ENCODE measurements at places on chromosomes 16 and 17.

DNA sequence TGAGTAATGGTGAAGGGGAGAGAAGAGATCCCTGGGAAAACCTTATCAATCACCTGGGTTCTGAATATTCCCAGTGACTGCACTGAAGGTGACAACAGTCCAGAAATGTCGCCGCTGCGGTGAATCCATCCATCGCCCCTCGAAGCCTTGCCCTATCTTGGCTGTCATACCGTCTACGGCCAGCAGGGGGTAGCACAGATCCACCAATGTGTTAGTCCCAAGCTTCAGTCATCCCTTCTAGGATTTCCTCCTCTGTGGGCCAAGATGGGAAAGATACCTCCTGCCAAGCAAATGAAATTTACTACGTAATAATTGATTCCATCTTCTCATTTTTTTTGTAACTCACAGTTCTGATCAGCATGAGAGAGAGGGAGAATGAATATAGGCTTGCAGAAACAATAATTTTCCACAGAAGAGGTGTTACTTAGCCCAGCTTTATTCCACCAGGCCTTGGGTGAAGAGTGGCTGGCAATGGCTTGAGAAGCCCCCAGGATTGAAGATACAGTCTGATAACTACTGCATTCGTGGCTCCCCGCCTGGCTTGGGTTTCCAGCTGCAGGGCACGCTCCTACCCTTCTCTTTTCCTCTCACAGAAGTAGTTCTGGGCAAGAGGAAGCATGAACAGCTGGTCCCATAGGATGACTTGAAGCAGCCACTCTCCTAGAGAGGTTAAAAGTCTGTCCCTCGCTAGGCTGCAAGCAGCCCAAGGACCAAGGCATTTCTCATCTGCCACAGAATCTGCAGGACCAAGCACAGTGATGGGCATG lies 2.6 kb upstream of the FMNL1 start:
- no peak overlapping the region for H3K27ac ChIP-seq
- peak; percentile 87 for DNase-seq
- H3K36me3 ChIP-seq: peaks cover 8% of the 10 kb centered on the region

GRCh38 chr17:2462481-2462880 lies 49.2 kb downstream of the METTL16 start:
- no peaks in the 10 kb centered on the region for H3K4me1 ChIP-seq
- H3K27me3 ChIP-seq: no peaks in the 10 kb centered on the region
- no peak overlapping the region for H3K4me3 ChIP-seq
- peaks cover 24% of the 10 kb centered on the region for H3K36me3 ChIP-seq
- no peak for DNase-seq
- no peak overlapping the region for H3K27ac ChIP-seq

DNA sequence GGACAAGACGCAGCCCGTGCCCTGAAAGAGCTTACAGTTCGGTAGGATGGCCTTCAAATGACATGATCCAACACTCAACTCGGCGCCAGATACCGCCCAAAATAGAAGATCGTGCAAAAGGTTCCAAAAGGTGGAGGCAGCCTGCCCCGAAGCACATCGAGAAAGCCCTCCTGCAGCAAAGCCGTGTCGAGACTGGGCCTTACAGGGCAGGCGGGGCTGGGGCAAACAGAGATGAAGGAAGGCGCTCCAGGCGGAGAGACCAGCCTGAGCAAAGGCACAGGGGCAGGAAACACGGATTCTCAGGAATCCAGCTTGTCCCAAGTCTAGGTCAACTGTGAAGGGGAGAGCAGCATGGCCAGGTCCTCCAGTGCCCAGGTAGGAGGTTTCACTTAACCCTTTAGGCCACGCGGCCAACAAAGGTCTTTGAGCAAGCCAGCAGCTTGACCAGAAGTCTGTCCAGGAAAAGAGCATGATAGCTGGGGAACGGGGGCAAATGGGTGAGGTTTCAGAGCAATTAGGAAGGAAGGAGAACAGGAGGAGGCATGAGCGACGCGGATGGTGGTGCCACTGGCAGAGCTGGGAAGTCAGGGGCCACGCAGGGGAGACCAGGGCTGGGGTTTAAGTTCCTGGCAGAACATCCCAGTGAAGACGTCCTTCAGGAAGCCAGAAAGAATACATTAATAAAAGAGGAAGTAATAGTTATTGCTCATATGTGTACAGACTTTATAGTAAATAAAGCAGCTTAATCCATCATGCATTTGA lies 21.2 kb upstream of the EIF1 start:
- H3K27me3 ChIP-seq: no peaks in the 10 kb centered on the region
- H3K4me1 ChIP-seq: peaks cover 24% of the 10 kb centered on the region
- H3K4me3 ChIP-seq: peak overlapping the region; percentile 95
- H3K27ac ChIP-seq: peak overlapping the region; percentile 99

GRCh38 chr17:58086953-58087352 lies 3.7 kb downstream of the DYNLL2 start:
- DNase-seq: no peak
- H3K27ac ChIP-seq: peak overlapping the region; percentile 38
- no peak overlapping the region for H3K4me3 ChIP-seq
- H3K27me3 ChIP-seq: no peaks in the 10 kb centered on the region
- peaks cover 23% of the 10 kb centered on the region for H3K36me3 ChIP-seq

- no peak overlapping the region for H3K27ac ChIP-seq
- H3K4me1 ChIP-seq: peaks cover 12% of the 10 kb centered on the region
- no peak overlapping the region for H3K4me3 ChIP-seq
- no peaks in the 10 kb centered on the region for H3K27me3 ChIP-seq
- peaks cover 3% of the 10 kb centered on the region for H3K36me3 ChIP-seq
These were observed 29.6 kb downstream of the CLUAP1 start for GRCh38 chr16:3530371-3530914.

GRCh38 chr16:27311448-27311830 lies 2.3 kb upstream of the IL4R start:
- H3K27me3 ChIP-seq: no peaks in the 10 kb centered on the region
- H3K27ac ChIP-seq: peak overlapping the region; percentile 35
- no peak for DNase-seq
- H3K4me1 ChIP-seq: peaks cover 16% of the 10 kb centered on the region
- no peak overlapping the region for H3K4me3 ChIP-seq

DNA sequence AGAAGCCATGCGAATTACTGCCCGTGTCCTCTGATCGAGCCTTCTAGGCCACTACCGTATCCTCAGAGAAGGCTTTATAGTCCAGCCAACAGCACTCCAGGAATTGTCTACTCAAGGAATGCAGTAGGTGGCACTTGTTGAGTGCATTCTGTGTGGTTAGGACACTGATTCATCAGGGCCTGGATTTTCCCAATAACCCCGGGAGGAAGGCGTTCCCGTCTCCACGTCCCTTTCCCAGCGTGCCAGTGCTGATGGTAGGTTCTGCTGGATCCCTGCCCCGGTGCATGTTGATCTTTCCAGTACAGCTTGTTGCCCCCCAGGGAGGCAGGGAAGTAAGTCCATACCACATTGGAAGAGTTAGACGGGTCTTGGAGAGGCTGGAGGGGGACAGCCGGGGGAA lies 122.2 kb downstream of the RPTOR start:
- no peak for DNase-seq
- H3K36me3 ChIP-seq: peaks cover 10% of the 10 kb centered on the region
- no peaks in the 10 kb centered on the region for H3K27me3 ChIP-seq
- H3K4me3 ChIP-seq: no peak overlapping the region

GRCh38 chr17:77527836-77528505 lies 387.2 kb downstream of the SEC14L1 start:
- DNase-seq: no peak
- H3K4me1 ChIP-seq: no peaks in the 10 kb centered on the region
- H3K27me3 ChIP-seq: peaks cover 13% of the 10 kb centered on the region
- H3K36me3 ChIP-seq: no peaks in the 10 kb centered on the region
- H3K27ac ChIP-seq: no peak overlapping the region

GRCh38 chr16:57677622-57678369 lies 9.7 kb downstream of the ADGRG3 start:
- no peak overlapping the region for H3K4me3 ChIP-seq
- DNase-seq: no peak

DNA sequence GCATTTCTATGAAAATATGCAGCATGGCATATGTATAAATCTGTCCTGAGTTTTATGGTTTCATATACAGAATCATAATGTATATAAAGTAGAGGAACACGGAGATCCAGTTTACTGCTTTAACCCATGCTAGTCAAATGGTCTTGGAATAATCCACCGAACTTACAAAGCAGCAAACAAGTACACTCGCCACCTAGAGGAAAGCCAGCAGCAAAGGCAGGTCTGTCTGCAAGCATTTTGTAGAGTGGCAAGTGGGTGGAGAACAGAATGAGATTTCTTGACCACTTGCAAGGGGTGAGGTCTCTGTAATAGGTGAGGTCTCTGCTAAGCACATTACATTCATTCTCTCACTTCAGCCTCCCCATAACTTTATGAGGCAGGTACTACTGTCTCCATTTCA lies 308.3 kb downstream of the CA10 start:
- DNase-seq: no peak
- no peaks in the 10 kb centered on the region for H3K36me3 ChIP-seq
- no peak overlapping the region for H3K4me3 ChIP-seq

- no peaks in the 10 kb centered on the region for H3K27me3 ChIP-seq
- DNase-seq: no peak
- peak overlapping the region; percentile 32 for H3K27ac ChIP-seq
- peaks cover 20% of the 10 kb centered on the region for H3K36me3 ChIP-seq
These were observed 21.2 kb downstream of the UTP6 start for GRCh38 chr17:31880311-31880710.

- no peak overlapping the region for H3K4me3 ChIP-seq
- peaks cover 17% of the 10 kb centered on the region for H3K36me3 ChIP-seq
- no peak for DNase-seq
- no peaks in the 10 kb centered on the region for H3K27me3 ChIP-seq
These were observed 100.0 kb downstream of the PARN start for GRCh38 chr16:14530046-14530445.

DNA sequence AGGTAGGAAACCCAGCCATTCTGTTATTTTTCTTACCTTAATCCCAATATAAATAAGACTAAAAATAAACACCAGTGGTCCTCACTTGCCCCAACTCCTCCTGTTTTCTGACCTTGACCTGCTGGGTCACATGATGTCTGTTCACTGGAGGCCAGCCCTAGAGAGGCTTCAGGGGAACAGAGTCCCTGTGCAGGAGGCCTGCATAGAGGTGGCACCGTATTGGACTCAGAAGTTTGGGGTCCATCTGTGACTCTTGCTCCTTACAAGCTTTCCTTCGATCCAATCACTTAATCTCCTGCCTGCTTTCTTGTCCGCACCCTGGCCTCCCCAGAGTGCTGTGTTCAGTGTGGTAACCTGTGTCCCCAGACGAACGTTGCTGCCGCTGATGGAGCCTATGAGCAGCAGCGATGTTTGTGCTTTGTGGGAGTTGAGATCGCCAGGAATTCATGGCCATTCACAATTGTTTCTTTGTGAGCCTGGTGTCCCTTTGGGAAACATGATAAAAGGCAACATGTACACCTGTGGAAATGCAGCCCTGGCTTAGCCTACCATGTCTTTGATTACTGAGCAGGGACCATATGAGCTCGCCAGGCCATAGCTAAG lies 4.7 kb downstream of the IGSF6 start:
- no peak overlapping the region for H3K4me3 ChIP-seq
- H3K27me3 ChIP-seq: no peaks in the 10 kb centered on the region
- H3K4me1 ChIP-seq: peaks cover 42% of the 10 kb centered on the region
- no peak for DNase-seq

GRCh38 chr16:8763899-8764298 lies 33.5 kb downstream of the TMEM186 start:
- H3K36me3 ChIP-seq: peaks cover 19% of the 10 kb centered on the region
- DNase-seq: no peak

DNA sequence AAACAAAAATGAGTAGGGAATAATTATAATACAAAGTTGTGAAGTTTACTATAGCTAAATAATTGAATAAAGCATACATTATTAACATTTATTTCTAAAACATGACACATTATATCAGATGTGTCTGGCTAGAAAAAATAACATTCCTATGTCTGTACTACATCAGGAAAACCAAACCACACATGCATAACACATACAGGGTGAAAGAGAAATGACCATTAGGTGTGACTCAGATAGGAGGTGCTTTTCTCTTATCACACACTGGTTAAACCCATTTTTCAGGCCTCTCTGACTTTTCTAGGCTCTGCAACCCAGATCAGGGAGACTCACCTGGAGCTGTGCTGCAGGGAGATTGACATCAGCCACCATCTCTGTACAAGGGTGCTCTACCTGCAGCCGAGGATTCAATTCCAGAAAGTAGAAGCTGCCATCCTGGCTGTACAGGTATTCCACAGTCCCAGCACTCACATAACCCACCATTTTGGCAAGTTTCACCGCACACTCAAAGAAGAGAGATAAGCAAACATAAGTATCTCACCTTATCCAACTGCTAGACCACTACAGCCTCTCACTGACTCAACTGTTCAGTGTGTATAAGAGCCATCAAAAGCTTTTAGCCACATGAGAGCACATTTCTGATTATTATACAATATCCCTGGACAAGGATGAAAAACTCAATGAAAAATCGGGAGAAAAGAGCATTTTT lies 116.6 kb upstream of the C17orf78 start:
- peaks cover 20% of the 10 kb centered on the region for H3K36me3 ChIP-seq
- H3K4me1 ChIP-seq: no peaks in the 10 kb centered on the region
- no peak overlapping the region for H3K4me3 ChIP-seq
- no peak for DNase-seq

DNA sequence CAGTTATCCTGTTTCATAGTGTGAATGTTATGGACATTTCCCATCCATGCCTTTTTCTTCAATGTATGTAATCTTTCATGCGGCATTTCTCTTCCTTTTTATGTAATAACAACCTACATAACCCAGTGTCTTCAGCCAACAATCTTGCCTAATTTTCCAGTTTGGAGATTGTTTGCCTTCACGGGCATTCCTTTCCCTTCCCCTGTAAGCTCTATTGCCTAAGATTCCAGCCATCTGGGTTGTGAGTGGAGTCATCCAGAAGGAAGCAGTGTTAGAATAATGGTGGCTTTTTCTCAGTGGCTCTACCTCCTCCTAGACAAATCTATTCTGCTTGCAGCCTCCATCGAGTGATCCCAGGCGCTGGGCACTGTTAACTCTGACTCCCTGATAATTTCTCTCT lies 22.3 kb downstream of the SYCE1L start:
- no peak overlapping the region for H3K4me3 ChIP-seq
- peaks cover 7% of the 10 kb centered on the region for H3K27me3 ChIP-seq
- H3K4me1 ChIP-seq: no peaks in the 10 kb centered on the region
- DNase-seq: no peak
- no peaks in the 10 kb centered on the region for H3K36me3 ChIP-seq

- no peaks in the 10 kb centered on the region for H3K27me3 ChIP-seq
- no peak overlapping the region for H3K4me3 ChIP-seq
- H3K27ac ChIP-seq: peak overlapping the region; percentile 70
- no peak for DNase-seq
- peaks cover 16% of the 10 kb centered on the region for H3K36me3 ChIP-seq
- H3K4me1 ChIP-seq: peaks cover 29% of the 10 kb centered on the region
These were observed 11.0 kb upstream of the CCR7 start for GRCh38 chr17:40576113-40576740.

DNA sequence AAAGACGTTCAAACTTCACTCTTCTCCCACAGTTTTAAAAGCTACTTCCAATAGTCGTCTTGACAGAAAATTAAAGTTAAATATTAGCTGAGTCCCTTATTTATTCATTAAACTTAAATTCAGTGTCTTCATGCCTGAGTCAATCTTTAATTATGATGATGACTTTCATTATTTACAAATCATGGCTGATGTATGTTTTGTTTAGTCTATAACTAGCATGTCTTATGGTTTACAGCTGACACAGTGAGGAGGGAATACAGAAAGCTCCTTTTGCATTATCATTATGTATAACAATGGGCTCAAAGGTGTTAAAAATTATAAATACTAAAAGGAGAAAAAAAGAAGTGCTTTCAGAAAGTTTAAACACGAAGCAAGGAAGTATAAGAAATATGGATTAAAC lies 1333.1 kb downstream of the CDH8 start:
- no peak for DNase-seq
- no peak overlapping the region for H3K4me3 ChIP-seq
- H3K27ac ChIP-seq: no peak overlapping the region
- no peaks in the 10 kb centered on the region for H3K36me3 ChIP-seq
- H3K27me3 ChIP-seq: no peaks in the 10 kb centered on the region
- H3K4me1 ChIP-seq: no peaks in the 10 kb centered on the region

All from memory B cell (primary cell).